Aorta (tissue), 5 donors: ENCODE measurements at places on chromosomes 3 and 15.

- peaks cover 6% of the 10 kb centered on the region for H3K36me3 ChIP-seq
- no peak overlapping the region for H3K4me3 ChIP-seq
- H3K4me1 ChIP-seq: peaks cover 13% of the 10 kb centered on the region
- no peaks in the 10 kb centered on the region for H3K27me3 ChIP-seq
- no peak for DNase-seq
Measured at GRCh38 chr3:30682434-30683155, 76.2 kb downstream of the TGFBR2 start.

DNA sequence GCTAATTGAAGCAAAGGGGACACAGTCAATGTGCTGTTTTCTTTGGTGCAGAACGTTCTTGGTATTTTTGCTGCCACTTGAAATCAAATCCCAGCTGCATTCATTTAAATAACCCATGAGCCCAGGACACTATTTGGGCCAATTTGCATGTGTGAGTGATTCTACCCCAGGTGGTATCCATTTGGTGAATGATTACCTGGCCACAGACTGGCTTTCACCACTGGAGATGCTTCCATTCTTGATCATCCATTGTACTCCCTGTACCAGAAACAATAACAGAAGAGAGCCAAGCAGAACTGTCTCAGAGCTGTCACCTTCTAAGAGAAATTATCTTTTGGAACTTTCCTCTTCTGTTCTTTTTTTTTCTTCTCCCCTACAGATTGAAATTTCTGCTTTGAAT, 139.7 kb upstream of the RARB start:
- H3K27me3 ChIP-seq: no peaks in the 10 kb centered on the region
- H3K4me3 ChIP-seq: no peak overlapping the region
- no peak for DNase-seq
- H3K27ac ChIP-seq: no peak overlapping the region
- no peaks in the 10 kb centered on the region for H3K36me3 ChIP-seq
- no peaks in the 10 kb centered on the region for H3K4me1 ChIP-seq

DNA sequence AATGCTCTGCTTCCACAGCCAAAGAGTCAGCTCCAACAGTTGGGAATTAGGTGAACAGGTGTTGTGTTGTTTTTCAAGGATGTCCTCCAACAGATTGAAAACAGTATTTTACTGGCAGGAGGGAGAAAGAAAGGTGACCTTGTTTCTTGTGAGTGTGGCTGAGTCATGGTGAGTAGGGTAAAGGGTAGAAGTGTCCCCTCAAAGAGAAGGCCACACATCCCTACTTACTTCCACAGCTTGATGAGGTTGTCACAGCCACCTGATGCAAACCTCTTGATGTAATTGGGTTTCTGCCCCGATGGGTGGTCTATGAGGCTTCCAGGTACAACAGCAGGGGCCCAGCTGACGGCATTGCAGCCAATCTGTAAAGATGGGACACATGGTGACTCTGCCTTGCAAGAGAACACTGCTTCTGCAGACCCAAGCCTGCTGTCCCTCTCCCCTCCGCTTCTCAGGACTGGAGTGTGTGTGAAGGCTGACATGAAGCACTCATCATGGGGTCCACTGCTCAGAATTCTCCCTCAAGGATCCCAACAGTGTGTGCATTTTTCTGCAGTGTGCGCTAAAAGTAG, 12.7 kb upstream of the GHRL start:
- no peak for DNase-seq
- H3K36me3 ChIP-seq: peaks cover 30% of the 10 kb centered on the region
- no peak overlapping the region for H3K27ac ChIP-seq

- no peak overlapping the region for H3K27ac ChIP-seq
- H3K36me3 ChIP-seq: no peaks in the 10 kb centered on the region
- no peaks in the 10 kb centered on the region for H3K27me3 ChIP-seq
- no peaks in the 10 kb centered on the region for H3K4me1 ChIP-seq
Measured at GRCh38 chr15:26182441-26182840, 319.3 kb upstream of the ATP10A start.

- DNase-seq: no peak
- no peaks in the 10 kb centered on the region for H3K27me3 ChIP-seq
- H3K4me1 ChIP-seq: no peaks in the 10 kb centered on the region
- peak overlapping the region; percentile 76 for H3K4me3 ChIP-seq
Measured at GRCh38 chr15:73751899-73752805, 999 bp downstream of the INSYN1 start.

- no peak overlapping the region for H3K4me3 ChIP-seq
- no peak overlapping the region for H3K27ac ChIP-seq
- peaks cover 3% of the 10 kb centered on the region for H3K4me1 ChIP-seq
- no peaks in the 10 kb centered on the region for H3K27me3 ChIP-seq
Measured at GRCh38 chr15:35455201-35455600, 90.8 kb downstream of the DPH6 start.

- DNase-seq: no peak
- H3K4me1 ChIP-seq: no peaks in the 10 kb centered on the region
- no peaks in the 10 kb centered on the region for H3K27me3 ChIP-seq
- no peaks in the 10 kb centered on the region for H3K36me3 ChIP-seq
- H3K4me3 ChIP-seq: no peak overlapping the region
Measured at GRCh38 chr15:89781055-89781454, 4.9 kb downstream of the MESP2 start.

- no peak for DNase-seq
- no peaks in the 10 kb centered on the region for H3K27me3 ChIP-seq
- peaks cover 2% of the 10 kb centered on the region for H3K36me3 ChIP-seq
Measured at GRCh38 chr3:16207031-16207430, 32.6 kb downstream of the GALNT15 start.

GRCh38 chr3:11803977-11804892, 42.5 kb downstream of the TAMM41 start:
- H3K27me3 ChIP-seq: no peaks in the 10 kb centered on the region
- H3K27ac ChIP-seq: no peak overlapping the region

DNA sequence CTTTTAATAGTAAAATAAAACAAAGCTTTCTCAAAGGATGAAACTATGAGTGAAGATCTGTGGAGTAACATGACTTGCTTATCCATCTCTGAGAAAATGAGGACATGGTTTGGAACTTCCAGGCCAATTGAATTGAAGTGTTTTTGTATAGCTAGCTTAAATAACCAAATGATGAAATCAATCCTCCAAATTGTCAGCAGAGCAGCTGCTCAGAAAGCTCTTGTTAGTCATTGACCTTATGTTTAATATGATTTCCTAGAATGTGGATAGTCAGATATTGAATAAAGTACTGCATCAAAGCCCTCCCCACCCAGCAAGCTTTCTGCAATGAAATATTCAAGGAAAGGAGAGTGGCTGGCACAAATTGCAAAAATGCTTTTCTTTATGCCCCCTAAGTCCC, 437.2 kb downstream of the MFSD1 start:
- H3K4me3 ChIP-seq: no peak overlapping the region
- no peaks in the 10 kb centered on the region for H3K4me1 ChIP-seq
- DNase-seq: no peak
- no peak overlapping the region for H3K27ac ChIP-seq
- no peaks in the 10 kb centered on the region for H3K27me3 ChIP-seq

DNA sequence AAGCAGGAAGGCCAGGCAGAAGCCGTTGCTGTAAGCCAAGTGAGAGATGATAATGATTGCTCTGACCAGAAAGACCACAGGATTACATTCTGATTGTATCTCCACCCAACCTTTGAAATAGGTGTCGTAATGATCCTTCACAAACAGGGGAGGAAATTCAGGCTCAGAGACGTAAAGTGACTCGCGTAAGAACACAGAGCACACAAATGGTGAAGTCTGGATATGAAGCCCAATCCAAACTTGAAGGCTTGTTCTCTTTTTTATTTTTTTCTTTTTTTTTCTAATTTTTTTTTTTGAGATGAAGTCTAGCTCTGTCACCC, 25.3 kb upstream of the PIAS1 start:
- H3K4me1 ChIP-seq: no peaks in the 10 kb centered on the region
- no peak overlapping the region for H3K4me3 ChIP-seq
- no peaks in the 10 kb centered on the region for H3K36me3 ChIP-seq

DNA sequence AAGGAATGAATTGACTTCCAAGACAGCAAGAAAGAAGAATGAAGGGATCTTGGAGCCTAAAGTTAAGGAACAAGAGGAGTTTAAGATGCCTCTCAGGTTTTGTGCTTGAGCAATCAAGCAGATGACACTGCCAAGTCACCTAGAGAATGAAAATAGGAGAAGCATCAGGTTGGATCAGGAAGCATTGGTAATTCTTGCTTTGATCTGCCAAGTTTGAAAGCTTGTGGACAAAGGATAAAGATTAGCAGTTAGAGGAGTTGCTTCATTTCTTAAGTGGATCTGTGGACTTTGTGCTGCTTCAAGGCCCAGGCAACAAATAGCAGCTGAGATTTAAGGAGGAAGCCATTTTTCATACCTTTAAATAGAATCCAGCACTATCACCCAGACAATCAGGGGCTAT, 35.6 kb downstream of the FRMD5 start:
- no peak overlapping the region for H3K4me3 ChIP-seq
- H3K4me1 ChIP-seq: no peaks in the 10 kb centered on the region
- no peaks in the 10 kb centered on the region for H3K36me3 ChIP-seq
- no peaks in the 10 kb centered on the region for H3K27me3 ChIP-seq
- no peak overlapping the region for H3K27ac ChIP-seq

DNA sequence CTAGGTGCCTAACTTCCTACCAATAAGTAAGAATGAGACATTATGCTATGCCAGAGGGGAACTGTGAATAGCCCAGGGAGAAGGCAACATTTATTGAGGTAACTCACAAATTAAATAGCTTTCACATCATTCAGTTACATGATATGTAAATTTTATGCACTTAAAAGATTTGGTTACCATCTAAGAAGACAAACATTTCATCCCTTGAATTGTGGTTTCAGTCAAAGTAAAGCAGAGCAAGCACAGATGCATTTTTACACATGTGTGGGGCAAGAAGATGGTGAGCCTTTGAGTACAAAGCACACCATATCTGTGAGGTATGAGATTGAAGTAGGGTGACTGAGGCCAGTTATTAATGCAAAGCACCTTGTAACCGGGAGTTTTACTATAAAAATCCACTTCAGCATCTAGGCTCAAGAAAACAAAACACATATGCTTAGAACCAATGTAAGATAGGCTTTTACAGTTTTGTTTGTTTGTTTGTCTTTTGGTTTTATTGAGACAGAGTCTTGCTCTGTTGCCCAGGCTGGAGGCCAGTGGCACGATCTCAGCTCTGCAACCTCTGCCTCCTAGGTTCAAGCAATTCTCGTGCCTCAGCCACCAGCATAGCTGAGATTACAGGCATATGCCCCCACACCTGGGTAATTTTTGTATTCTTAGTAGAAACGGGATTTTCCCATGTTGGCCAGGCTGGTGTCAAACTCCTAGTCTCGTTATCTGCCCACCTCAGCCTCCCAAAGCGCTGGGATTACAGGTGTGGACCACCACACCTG, 3.5 kb downstream of the PLSCR2 start:
- H3K36me3 ChIP-seq: no peaks in the 10 kb centered on the region
- H3K27me3 ChIP-seq: no peaks in the 10 kb centered on the region
- DNase-seq: no peak
- H3K4me1 ChIP-seq: no peaks in the 10 kb centered on the region
- no peak overlapping the region for H3K27ac ChIP-seq

- no peaks in the 10 kb centered on the region for H3K36me3 ChIP-seq
- H3K27me3 ChIP-seq: no peaks in the 10 kb centered on the region
Measured at GRCh38 chr3:23548706-23549105, 257.0 kb upstream of the UBE2E1 start.

DNA sequence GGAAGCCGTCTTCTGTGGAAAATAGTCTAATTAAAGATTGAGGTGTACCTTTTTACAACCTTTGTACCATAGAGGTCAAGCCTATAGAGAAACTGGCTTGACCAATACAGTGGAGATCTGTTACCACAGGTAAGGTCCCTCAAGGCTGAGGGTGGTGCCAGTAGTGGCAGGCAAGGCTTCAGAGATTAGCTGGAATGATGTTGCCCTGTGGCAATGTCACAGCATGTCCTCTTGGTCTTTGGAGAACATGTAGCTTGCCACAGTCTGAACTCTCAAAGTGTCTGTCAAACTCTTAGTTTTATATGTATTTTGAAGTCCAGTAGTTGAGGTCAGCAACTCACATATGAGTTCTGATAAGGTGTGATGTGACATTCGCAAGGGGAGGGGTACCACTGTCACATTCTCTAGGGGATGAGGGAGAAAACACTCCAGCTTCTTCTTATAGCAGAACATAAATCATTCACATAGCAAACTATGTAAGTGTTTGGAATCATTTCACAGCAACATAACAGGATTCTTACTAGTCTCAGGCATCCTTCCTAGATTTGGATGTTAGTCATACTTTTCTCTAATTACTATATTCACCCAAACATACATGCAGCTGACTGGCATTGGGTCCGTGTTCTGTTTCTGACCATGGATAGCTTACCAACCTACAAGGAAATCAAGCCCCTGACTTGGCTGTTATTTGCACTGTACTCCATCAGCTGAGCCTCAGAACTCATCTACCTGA, 173.6 kb downstream of the UBE2E2 start:
- no peaks in the 10 kb centered on the region for H3K4me1 ChIP-seq
- H3K27ac ChIP-seq: no peak overlapping the region
- DNase-seq: no peak

DNA sequence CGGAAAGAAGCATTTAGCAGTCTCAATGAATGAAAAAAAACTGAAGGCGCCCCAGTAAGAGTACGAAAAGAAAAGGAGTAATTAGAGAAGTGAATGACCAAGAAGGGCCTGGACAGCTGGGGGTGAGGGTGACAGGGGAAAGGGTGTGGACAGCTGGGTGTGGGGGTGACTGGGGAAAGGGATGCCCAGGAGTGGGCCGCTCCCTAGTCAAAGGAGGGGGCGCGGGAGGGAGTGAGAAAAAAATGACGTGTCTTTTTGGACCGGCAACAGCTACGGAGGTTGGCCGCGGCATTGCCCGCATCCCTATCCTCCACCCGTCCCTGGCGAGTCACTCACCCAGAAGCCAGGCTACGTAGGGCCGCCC, 274 bp upstream of the ZCWPW2 start:
- no peak for DNase-seq
- peak overlapping the region; percentile 97 for H3K27ac ChIP-seq
- no peaks in the 10 kb centered on the region for H3K4me1 ChIP-seq
- no peaks in the 10 kb centered on the region for H3K27me3 ChIP-seq
- H3K4me3 ChIP-seq: peak overlapping the region; percentile 77

DNA sequence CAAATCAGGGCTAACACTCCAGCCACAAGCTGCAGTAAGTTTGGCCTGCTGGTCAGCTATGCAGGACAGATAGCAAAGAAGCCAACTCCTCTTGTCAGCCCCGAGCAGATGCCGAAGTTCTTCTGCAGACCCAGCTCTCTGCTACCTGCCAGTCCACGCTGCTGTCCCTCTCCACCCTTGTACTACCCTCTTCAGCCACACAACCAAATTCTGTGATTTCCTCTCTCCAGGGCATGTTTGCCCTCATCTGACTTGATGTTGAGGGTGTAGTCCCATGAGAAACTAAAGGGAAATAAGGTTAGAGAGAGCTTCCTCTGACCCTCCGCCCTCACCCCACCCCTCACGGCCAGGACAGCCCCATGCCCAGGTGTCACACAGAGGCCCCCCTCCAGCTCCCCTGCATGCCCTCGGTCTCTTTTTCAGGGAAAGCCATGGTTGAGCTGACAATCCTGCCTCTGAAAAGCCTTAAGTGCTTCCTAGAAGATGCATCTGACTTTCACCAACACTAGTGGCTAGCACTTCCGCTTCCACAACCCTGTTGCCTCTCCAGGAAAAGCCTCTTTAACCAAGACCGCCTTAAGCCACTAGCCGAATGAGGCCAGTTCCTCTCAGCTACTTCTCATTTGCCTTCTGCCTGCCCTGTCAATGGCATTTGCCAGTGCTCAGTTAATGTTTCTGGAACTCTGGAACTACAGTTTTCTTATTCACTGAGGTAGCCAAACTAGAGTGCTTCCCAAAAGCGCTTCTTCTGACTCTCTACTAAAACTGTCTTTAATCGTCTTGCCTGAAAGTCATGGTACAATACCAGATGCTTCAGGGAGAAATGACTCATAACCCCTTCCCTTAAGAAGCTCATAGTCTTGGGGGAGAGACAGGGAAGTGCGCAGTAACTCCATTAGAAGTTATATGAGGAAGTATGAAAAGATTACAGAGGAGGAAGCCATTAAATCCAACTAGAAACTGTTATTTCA, 300.4 kb upstream of the STT3B start:
- H3K4me3 ChIP-seq: no peak overlapping the region
